ENCODE measurements at places on chromosomes 7 and 10.

DNA sequence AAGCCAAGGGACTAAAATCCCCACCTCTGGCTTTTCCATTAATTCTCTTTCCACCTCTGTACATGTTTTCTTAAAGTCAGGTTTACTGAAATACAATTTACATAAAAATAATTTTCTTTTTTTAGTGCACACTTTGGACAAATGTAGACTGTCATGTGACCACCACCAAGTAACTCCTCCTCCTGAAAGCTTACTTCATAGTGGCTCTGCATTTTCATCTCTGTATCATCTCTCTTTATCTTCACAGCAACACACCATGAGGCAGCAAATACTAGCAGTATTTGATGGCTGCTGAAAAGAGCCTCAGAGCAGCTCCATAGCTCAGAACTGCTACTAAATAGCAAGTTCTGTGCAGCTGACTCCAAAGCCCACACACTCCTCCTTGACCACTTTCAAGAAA is 17.3 kb downstream of the WDFY4 start:
- no peak for DNase-seq

GRCh38 chr10:62746951-62747729 is 57.4 kb upstream of the ADO start:
- DNase-seq, result no peak

DNA sequence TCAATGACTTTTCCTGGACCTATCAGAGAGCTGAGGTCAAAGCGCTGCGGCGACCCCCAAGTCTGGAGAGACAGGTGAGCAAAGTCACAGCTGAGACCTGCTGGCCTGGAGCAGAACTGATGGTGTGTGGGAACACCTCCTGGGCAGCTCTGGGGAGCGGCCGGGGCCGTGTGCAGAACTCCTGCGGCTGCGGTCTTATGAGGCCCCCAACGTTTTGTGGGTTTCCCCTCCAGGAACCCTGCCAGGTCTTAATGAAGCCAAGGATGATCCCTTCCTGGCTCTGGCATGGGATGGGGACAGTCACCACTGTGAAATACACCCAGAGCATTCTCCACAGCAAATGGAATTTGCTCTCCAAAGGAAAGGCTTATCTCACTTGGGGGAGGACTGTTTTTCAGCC is 26.1 kb downstream of the DPYSL4 start:
- no peak for DNase-seq

GRCh38 chr7:50351267-50351666 is 46.8 kb downstream of the IKZF1 start:
- no peak for DNase-seq

DNA sequence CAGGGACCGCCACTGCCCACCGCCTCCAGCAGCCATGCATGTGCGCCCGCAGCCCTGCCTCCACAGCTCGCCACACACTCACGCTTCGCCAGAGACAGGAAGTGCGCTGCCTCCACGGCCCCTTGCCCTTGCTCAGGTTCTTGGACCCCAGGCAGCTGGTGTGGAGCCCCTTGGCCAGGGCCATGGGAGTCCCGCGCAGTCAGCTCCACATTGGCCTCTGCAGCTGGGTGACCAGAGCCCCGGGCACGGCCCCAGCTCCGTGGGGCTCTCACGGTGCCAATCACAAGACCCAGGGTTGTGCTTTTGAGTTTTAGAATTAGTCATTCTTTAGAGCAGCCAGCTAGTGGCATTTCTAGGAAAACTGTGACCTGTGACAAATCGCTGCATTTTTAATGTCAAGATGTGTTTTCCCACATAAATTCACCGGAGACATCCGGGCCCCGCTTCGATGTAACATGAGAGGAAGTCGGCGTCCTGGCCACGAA is 4.3 kb upstream of the UTF1 start:
- DNase-seq, result no peak

- DNase-seq, result no peak
Observed at GRCh38 chr10:119205894-119206602, 1.3 kb upstream of the GRK5 start.

- DNase-seq, result no peak
Observed at GRCh38 chr10:2022401-2022800, 285.1 kb upstream of the ADARB2 start.

DNA sequence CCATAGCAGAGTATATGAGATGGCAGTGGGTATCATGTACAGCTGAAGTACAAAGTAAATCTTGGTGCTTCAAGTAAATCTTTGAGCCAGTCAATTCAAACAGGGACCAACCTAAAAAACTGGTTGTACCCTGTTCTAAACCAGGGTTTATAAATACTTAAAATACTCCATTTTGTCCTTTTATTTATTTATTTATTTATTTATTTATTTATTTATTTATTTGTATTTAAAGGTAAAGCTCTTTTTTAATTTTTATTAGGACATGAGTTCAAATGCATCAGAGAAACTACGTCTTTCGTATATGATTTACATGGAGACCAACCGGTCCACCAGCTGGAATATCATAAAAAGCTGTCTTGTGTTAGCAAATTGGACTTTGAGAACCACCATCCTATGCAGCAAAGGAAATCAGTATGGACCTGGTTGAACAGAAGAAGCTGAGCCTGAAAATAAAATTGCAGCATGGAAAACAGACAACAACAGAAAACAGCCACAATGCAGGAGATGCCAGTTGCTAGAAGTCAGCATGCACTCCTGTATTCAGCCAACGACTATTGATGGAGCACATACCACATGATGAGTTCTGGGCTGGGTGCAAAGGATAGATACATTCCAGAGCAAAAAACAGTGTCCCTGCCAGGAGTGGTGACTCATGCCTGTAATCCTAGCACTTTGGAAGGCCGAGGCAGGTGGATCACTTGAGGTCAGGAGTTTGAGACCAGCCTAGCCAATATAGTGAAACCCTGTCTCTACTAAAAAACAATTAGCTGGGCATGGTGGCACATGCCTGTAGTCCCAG is 60.0 kb downstream of the PLXNA4 start:
- DNase-seq, result peak; percentile 42

Measured in NCI-H226 (cell line).